ENCODE measurements at places on chromosomes 2 and 18.

- DNase-seq = no peak
These were observed 116.6 kb downstream of the MTX2 start for GRCh38 chr2:176385838-176386237.

GRCh38 chr18:9708434-9709303, 568 bp downstream of the RAB31 start:
- no peak for DNase-seq

- DNase-seq = no peak
These were observed 25.4 kb downstream of the SOCS6 start for GRCh38 chr18:70314151-70314782.

DNA sequence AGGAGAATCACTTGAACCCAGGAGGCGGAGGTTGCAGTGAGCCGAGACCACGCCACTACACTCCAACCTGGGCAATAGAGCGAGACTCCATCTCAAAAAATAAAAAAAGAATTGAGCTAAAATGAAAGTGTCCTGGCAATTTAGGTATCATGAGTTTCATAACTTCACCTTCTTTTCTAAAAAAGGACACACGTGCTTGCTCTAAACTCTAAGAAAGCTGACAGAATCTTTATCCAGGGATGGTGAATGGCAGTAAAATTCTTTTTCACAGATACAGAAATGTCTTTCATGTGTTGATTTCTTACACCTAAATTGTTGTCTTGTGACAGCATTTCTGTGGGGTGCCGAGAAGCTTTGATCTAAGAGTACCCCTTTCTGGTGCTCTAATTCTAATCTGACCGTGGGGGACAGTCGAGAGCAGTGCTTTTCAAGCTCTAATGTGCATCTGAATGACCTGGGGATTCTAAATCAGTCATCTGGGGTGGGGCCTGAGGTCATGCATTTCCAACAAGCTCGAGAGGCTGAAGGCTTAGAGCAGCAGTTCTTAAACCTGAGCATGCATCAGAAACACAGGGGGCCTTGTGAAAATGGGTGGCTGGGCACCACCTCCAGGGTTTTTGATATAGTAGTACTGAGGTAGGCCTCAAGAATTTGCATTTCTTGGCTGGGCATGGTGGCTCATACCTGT, 42.1 kb upstream of the REL start:
- DNase-seq = no peak

GRCh38 chr2:64819774-64820688, 166.3 kb upstream of the SERTAD2 start:
- no peak for DNase-seq

GRCh38 chr2:106970471-106971261, 84.7 kb upstream of the ST6GAL2 start:
- DNase-seq = no peak

GRCh38 chr2:109062145-109062858, 66.7 kb upstream of the SH3RF3 start:
- DNase-seq = no peak

DNA sequence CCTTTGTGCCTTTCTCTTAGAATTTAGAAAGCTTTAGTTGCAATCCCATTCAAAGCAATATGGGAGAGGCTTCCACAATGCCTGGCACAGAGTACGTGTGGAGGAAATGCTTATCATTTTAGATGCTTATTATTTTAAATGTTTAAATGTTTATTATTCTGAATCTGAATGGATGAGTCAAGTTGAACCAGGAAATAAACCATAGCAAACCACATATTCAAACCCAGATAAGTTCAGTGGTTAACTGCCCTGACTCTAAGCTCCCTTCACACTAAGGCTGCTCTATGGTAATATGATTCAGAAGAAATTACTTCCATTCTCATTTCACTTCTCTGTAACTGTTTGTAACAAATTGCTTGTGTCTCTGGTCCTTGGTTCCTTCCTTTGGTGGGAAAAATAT, 5.2 kb upstream of the PPP4R1 start:
- no peak for DNase-seq
